ENCODE measurements at places on chromosomes 16 and 17.

DNA sequence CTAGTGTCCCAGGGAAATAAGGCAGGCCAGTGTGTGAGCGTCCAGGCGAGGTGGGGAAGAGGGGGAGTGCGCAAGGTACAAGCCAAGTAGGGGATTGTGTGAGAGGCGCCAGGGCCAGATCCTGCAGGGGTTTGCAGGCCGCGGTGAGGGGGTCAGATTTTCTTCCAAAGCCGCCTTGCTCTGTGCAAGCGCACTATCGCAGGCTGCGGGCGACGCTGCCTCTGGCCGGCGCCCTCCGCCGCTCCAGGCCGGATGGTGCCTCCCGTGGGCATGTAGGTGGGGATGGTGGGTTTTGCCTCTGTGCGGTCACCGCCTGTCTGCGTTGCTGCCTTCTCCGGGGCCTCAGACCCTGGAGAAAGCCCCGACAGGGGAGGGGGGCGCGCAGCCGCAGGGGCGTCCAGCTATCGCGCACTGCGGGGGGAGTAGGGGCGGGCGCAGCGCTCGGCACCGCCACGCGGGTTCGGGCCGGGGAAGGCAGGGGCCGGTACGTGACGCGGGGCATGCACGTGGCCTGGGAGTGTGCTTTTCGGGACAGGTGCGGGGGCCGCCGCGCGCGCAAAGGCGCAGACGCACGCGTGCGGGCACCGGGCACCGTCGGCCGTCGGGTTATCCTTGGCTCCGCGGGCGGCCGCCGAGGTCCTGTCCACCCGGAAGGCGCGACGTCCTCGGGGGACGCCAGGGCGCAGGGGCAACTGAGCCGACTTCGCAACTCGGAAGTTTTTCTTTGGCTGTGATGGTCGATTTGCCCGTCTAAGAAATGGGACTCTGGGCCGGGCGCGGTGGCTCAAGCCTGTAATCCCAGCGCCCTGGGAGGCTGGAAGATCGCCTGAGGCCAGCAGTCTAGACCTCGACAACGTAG is 1.1 kb upstream of the HAPSTR1 start:
- peak; percentile 28 for DNase-seq

DNA sequence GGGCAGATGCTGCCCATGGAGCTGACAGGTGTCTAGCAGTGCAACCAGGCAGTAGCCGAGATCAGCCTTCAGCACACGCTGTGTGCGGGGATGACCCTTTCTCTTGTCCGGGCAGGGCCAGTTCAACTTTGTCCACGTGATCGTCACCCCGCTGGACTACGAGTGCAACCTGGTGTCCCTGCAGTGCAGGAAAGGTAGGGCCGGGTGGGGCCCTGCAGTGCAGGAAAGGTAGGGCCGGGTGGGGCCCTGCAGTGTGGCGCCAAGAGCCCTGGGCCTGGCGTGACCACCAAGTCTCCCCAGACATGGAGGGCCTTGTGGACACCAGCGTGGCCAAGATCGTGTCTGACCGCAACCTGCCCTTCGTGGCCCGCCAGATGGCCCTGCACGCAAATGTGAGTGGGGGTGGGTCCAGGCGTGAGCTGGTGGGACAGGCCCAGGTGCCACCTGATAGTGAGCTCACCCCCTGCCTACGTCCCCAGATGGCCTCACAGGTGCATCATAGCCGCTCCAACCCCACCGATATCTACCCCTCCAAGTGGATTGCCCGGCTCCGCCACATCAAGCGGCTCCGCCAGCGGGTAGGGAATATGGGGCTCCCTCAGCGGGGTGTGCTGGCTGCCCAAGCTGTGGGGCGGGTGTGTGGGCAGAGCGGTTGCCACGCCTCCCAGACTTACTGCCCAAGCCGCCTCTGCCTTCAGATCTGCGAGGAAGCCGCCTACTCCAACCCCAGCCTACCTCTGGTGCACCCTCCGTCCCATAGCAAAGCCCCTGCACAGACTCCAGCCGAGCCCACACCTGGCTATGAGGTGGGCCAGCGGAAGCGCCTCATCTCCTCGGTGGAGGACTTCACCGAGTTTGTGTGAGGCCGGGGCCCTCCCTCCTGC is 40.2 kb downstream of the TSC2 start:
- no peak for DNase-seq

GRCh38 chr17:73738751-73739575 is 94.7 kb upstream of the SDK2 start:
- DNase-seq: no peak

DNA sequence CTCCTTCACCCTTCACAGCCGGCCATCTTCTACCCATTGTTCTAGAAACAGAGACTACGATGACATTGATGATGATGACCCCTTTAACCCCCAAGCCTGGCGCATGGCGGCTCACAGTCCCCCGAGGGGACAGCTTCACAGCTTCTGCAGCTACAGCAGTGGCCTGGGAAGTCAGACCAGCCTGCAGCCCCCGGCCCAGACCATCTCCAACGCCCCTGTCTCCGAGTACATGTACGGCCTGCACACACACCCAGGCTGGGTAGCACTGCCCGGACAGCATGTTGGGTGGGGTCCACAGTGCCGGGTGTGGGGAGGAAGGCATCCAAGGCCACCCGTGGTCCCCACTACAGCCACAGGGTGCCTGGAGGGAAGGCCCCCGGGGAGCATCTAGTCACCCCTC is 21.0 kb upstream of the DNAI2 start:
- no peak for DNase-seq

GRCh38 chr17:78759969-78760352 is 22.1 kb downstream of the CYTH1 start:
- no peak for DNase-seq

DNA sequence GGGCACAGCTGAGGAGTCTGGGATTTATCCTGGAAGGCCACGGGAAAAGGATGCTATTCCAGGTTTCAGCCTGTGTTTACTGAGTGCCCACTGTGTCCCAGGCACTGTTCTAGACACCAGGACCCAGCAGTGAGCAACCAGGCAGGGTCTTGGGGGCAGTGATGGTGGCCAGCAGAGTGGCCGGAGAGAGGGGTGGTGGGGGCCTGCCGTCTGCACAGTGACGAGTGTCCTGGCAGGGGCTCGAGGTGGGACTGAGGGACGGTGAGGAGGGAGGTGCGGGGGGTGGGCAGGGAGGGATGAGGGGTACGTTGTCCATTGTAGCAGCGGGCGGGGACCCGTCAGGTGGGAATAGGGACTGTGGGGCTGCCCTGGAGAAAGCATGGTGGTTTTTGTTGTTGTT is 66.3 kb upstream of the CIBAR2 start:
- no peak for DNase-seq

DNA sequence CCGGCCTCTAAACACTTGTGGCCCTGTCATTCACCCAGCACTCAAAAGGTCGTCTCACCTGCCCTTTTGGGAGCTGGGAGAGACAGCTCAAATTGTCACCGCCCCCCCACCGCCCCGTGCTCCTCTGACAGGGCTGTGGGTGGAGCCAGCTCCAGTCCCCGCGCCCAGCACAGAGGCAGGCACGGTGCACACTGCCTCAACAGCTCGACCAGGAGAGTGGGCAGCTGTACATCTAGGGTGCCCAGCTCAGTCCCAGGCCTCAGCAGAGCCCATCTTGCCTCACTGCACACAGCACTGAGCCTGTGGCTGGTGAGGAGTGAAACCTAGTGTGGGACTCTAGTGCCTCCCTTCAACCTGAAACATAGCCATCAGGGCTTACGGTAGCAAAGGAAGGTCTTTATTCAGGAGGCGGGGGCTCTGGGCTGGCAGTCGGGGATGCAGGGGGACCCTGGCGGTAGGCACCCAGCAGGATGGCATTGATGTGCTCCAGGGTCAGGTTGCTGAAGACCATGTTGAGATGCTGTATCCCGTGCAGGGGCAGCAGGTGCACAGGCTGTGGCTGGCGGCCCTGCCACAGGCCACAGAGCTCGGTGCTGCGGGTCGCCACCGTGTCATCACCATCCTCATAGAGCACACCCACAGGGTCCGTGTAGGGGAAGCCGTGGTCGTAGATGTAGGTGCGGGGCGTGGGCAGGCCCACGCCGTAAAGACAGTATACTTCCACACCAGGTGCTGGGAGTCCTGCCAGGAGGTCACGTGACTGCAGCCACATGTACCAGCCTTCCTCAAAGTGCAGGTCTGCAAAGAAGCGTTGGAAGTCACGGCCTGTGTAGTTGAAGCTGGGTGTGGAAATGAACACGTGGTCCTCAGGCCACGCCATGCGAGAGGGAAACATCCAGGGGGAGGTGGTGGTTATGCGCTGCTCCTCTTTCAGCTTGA is 3.1 kb upstream of the PSMB10 start:
- DNase-seq: no peak

DNA sequence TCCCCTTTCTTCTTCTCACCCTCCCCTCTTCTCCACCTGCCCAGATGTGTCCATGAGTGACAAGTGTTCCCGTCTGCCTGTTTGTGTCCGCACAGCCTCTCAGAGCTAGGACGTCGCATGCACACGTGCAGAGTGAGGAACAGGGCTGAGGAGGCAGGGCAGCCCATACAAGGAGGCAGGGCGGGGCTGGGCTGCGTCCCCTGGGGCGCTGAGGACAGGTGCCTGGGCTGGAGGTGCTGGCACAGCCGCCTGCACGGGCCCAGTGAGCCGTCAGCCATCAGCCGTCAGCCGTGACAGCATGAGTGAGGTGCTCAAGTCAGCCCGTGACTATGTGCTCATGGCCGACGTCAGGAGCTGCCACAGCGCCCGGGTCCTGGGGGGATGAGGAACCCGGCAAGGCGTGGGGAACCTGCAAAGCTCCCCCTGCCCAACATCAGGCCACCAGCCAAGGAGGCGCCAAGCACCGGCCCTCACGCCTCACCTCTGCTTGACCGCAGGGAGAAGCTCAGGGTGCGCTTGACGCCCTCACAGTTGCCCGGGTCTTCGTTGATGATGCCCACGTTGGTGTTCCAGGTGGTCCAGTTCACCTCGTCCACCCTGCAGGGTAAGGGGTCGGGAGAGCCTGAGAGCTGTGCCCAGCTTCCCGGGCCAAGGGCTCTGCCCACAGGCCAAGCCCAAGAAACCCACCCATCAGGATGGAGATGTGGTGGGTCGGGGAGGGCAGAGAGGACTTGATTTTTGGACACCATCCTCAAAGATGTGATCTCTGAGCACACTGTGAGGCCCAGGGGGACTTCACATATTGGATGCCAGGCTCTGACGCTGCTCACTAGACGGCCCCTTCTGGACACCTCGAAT is 13.7 kb upstream of the TRPV3 start:
- DNase-seq: no peak

- DNase-seq: no peak
These were observed 29.3 kb downstream of the CLEC19A start for GRCh38 chr16:19314718-19315425.

- DNase-seq: no peak
These were observed 212.3 kb upstream of the IRX5 start for GRCh38 chr16:54718376-54718775.

GRCh38 chr16:1363501-1364041 is 11.8 kb downstream of the GNPTG start:
- peak; percentile 39 for DNase-seq

- DNase-seq: no peak
These were observed 47.8 kb upstream of the SCNN1B start for GRCh38 chr16:23254338-23254737.

- DNase-seq: no peak
These were observed 13.5 kb downstream of the SARM1 start for GRCh38 chr17:28385037-28385400.

DNA sequence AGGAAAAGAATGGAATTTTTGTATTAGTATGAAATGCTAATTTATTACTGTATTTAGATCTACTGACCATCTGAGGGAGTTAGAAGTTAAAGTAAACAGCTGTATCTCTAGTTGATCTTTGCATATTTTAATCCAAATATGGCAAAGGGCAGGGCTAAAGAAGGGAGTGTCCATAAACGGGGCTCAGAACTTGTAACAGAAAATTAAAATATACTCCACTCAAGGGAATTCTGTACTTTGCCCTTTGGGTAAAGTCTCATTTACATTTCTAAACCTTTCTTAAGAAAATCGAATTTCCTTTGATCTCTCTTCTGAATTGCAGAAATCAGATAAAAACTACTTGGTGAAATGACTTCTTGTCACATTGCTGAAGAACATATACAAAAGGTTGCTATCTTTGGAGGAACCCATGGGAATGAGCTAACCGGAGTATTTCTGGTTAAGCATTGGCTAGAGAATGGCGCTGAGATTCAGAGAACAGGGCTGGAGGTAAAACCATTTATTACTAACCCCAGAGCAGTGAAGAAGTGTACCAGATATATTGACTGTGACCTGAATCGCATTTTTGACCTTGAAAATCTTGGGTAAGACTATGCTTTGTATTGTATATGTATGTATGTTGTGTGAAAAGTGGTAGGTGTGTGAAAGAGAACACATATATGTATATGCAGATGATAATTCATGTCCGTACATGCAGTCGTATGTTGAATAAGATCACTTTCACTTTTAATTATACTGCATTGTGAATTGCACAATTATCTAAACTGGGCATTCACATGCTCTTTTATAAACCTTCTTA is at the start of gene ASPA:
TSS of gene ASPA (plus strand) at position 186 of the 799 bp plus-strand sequence. CDS start at position 349, 163 bp downstream.
- no peak for DNase-seq

- no peak for DNase-seq
These were observed 7.5 kb downstream of the SLC16A3 start for GRCh38 chr17:82236142-82236971.

- peak; percentile 33 for DNase-seq
These were observed 644 bp upstream of the ARL2BP start for GRCh38 chr16:57244463-57244766.

DNA sequence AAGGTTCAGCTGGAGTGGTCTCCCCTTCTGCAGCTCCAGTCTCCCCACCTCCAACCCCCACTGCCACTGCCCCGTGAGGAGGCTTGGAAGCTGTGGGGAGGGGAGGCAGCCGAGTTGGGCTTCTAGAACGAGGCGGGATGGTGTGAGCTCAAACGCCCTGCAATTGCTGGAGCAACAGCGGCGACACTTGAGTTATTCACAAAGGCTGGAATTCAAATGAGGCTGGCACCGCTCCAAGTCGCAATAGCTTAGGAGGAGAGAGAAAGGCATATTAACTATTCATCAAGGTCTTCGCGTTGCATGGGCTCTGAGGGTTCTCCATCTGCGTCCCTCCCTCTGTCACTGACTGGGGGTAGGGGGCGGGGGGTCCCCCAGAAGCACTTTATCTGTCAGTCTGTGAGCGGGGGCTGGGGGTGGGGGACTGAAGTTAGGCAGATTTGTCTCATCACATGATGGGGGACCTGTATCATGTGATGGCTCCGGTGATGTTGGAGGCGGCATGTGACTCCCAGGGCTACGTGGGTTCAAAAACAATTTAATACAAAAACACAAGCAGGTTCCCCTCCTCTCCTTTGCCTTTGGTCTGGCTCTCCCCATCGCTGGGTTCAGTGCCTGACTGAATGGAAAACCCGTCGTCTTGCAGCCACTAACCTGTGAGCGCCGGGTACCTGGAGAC is 70.5 kb downstream of the RBBP6 start:
- no peak for DNase-seq
